ENCODE measurements at places on chromosomes 12 and 14.

- H3K27me3 ChIP-seq = no peaks in the 10 kb centered on the region
- H3K36me3 ChIP-seq = no peaks in the 10 kb centered on the region
- H3K4me3 ChIP-seq = no peak overlapping the region
- peaks cover 52% of the 10 kb centered on the region for H3K4me1 ChIP-seq
- peak overlapping the region; percentile 97 for H3K27ac ChIP-seq
Observed at GRCh38 chr12:92132288-92132687, 13.4 kb downstream of the BTG1 start.

DNA sequence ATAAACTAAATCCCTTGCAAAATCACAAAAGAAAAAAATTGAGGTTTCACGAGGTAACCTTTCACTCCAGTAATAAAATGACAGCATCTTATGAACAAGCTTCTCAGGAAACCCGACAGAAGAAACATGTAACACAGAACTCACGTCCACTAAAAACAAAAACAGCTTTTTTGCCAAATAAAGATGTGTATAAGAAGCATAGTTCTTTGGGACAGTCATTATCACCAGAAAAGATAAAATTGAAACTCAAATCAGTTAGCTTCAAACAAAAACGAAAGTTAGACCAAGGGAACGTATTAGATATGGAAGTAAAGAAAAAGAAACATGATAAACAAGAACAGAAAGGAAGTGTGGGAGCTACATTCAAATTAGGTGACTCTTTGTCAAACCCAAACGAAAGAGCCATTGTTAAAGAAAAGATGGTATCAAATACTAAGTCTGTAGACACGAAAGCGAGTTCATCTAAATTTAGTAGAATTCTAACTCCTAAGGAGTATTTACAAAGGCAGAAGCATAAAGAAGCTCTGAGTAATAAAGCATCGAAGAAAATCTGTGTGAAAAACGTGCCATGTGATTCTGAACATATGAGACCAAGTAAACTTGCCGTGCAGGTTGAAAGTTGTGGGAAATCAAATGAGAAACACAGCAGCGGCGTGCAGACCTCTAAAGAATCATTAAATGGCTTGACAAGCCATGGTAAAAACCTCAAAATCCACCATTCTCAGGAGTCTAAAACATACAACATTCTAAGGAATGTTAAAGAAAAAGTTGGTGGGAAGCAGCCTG, 25.8 kb downstream of the RESF1 start:
- DNase-seq = no peak
- no peak overlapping the region for H3K4me3 ChIP-seq
- H3K27ac ChIP-seq = no peak overlapping the region

- peaks cover 7% of the 10 kb centered on the region for H3K4me1 ChIP-seq
- H3K36me3 ChIP-seq = no peaks in the 10 kb centered on the region
- no peak overlapping the region for H3K4me3 ChIP-seq
Observed at GRCh38 chr14:85239791-85240190, 290.2 kb upstream of the FLRT2 start.

DNA sequence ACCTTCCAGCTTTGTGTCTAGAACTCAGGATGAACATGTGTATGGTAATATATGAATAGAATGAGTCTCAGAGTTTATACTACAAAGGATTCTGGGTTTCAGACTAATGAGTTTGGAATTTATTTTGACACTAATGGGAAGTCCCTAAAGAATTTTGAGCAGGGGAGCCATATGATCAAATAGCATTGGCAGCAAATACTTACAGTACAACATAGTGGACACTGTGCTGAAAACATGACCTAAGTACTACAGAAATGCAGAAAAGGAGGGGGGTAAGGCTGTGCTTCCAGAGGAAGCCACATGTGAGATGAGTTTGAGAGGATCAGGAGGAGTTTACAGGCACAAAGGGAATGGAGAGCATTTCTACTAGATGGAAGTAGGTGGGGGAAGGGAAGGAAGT, 225.8 kb downstream of the C12orf42 start:
- no peak for DNase-seq
- no peaks in the 10 kb centered on the region for H3K4me1 ChIP-seq
- no peaks in the 10 kb centered on the region for H3K27me3 ChIP-seq
- no peak overlapping the region for H3K4me3 ChIP-seq
- no peaks in the 10 kb centered on the region for H3K36me3 ChIP-seq
- no peak overlapping the region for H3K27ac ChIP-seq

- no peaks in the 10 kb centered on the region for H3K4me1 ChIP-seq
- H3K27ac ChIP-seq = no peak overlapping the region
- no peak overlapping the region for H3K4me3 ChIP-seq
- DNase-seq = no peak
- no peaks in the 10 kb centered on the region for H3K27me3 ChIP-seq
Observed at GRCh38 chr12:18601962-18602361, 135.8 kb downstream of the PLCZ1 start.

DNA sequence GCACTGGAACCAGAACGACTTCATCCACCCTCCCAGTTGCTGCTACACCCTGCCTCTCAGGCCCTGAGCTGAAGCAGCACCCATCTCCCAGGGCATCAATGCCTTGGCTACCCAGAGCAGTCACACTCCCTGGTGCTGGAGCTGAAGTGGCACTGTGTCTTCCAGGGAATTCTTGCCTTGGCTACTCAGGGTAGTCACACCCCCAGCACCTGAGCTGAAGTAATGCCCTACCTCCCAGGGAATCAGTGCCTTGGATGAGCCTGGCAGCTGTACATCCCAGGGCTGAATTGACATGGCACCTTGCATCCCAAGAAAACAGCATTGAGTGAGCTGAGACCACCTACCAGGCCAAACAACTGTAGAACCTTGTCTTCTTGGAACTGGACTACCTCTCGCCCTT, 41.2 kb upstream of the TSPAN11 start:
- no peaks in the 10 kb centered on the region for H3K4me1 ChIP-seq
- H3K27me3 ChIP-seq = 0 out of 2 replicates have a peak, but pooled peaks cover 4% of the 10 kb centered on the region
- H3K36me3 ChIP-seq = no peaks in the 10 kb centered on the region
- DNase-seq = no peak
- H3K27ac ChIP-seq = no peak overlapping the region
- no peak overlapping the region for H3K4me3 ChIP-seq

- peak overlapping the region; percentile 98 for H3K27ac ChIP-seq
- no peak overlapping the region for H3K4me3 ChIP-seq
- H3K36me3 ChIP-seq = peaks cover 10% of the 10 kb centered on the region
Observed at GRCh38 chr12:118052324-118053070, 8.5 kb downstream of the WSB2 start.

DNA sequence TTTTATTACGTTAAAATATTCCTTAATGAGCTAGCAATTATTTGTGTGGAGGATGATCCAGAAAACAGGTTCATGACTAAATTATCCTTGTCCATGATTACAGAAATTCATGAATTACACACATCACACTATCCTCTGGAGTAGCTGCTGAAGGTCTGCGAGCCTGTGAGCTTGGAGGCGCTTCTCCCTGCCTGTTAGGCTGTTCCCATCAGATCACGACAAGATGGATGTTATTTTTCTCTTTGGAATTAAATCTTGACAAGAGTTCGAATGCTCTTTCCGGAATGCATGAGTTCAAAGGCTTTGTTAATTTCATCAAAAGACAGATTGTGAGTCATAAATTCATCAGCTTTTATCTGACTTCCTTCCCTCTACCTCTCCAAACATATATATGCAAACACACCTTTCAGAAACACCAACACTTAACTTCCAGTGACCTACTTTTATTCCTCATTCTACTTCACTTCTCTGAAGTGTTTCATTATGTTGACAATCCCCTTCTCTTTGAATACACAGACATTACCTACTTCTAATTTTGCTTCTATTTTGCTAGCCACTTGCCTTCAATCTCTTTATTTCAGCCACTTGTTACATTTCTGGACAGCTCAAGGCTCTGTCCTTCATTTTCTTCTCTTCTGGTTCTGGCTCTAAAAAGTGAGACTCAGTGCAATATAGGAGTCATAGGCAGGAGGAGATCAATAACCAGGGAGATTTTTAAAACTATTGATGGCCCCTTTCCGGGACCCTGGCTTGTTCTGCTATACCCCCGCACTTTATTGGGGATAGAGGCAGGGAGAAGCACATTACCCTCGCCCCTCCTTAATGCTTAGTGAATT, 274.6 kb downstream of the BTG1 start:
- H3K4me3 ChIP-seq = no peak overlapping the region
- no peaks in the 10 kb centered on the region for H3K4me1 ChIP-seq
- no peak overlapping the region for H3K27ac ChIP-seq
- H3K27me3 ChIP-seq = no peaks in the 10 kb centered on the region

Data from Panc1 (cell line).